ENCODE measurements at places on chromosomes 2 and 18.

GRCh38 chr18:57743008-57743407 is 60.1 kb downstream of the ATP8B1 start:
- DNase-seq, result no peak

- no peak for DNase-seq
Measured at GRCh38 chr2:215441560-215442400, 5.9 kb upstream of the FN1 start.

DNA sequence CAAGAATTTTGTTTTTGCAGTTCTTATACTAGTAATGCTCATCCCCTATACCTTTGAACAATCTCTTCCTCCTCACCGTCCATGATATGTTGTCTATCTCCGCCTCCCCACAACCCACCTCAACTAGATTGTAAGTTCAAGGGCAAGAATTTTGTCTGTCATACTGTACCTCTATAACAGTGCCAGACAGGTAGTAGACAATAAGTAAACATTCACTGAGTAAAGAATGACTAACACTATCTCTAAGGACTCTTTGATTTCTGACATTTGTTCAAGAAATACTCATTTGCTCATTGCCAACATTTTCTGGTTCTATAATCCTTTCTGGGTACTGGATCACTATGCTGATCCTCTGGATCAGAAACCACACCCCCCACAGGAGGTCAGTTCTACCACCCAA is 82.4 kb downstream of the EXOC6B start:
- no peak for DNase-seq

- DNase-seq, result no peak
Measured at GRCh38 chr2:178072000-178072382, 586 bp downstream of the PDE11A start.

- DNase-seq, result no peak
Measured at GRCh38 chr2:33581872-33582271, 17.2 kb downstream of the FAM98A start.

- no peak for DNase-seq
Measured at GRCh38 chr2:177693658-177694339, 301.2 kb downstream of the AGPS start.

DNA sequence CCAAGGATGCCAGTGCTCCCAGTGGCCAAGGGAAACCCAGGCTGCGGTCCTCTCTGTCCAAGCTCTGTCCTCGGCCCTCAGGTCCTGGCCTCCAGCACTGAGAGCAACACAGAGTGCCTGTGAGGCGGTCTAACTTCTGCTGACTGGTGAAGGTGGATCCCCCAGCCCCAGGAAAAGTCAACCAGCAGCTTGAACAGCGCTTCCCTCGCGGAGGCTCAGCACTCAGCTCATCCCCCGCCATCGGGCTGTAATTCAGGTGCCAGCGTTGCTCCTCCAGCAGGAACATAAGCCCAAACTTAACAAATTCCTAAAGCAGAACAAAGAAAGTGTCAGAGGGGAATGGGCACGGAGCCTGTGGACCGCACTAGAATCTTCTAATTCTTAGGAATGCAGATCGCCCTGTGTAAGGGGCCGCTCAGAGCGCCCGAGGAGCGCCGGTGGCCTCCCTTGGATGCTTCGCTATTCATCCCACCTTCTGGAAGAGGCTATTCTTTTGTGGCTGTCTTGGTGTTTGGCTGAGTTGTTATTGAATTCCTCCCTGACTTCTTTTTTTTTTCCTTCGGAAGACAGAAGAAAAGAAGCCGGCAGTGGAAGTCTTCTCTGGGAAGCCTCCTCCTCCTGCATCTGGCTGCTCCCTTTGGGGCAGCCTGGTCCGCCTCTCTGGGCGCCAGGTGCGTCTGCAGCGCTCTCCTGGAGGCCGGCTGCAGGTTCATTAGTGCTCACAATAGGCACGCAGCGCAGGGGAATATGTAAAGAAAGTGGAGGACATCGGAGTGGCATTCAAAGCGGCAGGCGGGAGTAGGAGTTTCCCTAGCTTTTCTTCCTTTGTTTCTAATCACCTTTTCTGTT is 905.6 kb downstream of the TSN start:
- DNase-seq, result no peak

Measured in natural killer cell treated with Interleukin-12 subunit alpha and Interleukin-12 subunit beta and Interleukin-15 and Interleukin-18, amount 100 ng/mL, for 72 hours (primary cell).